Suppressor macrophage (primary cell): ENCODE measurements at places on chromosomes 3 and 15.

DNA sequence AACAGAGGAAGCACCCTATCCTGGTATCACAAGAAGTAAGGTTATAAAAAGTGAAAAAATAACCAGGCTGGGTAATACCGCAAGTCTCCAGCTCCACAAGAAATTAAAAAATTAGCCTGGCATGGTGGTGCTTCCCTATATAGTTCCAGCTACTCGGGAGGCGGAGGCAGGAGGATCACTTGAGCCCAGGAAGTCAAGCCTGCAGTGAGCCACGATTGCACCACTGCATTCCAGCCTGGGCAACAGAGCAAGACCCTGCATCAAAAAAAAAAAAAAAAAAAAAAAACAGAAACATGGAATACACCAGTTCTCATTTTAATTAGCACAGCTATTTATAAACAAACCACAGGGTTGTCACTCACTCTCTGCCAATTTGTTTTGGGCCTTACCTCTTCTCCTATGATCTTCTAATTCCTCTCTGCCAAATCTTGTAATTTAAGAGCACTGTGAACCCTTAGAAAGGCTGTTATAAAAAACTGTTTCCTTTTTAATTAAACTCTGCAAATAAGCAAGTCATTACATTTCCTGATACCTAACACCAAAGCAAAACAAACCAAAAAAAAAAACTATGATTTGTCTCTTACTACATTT is 22.6 kb downstream of the DCUN1D1 start:
- no peak for DNase-seq

- no peak for DNase-seq
These were observed 54.4 kb downstream of the SH3BP5 start for GRCh38 chr3:15277861-15278500.

GRCh38 chr3:108017587-108017986 is 73.2 kb downstream of the CD47 start:
- no peak for DNase-seq

DNA sequence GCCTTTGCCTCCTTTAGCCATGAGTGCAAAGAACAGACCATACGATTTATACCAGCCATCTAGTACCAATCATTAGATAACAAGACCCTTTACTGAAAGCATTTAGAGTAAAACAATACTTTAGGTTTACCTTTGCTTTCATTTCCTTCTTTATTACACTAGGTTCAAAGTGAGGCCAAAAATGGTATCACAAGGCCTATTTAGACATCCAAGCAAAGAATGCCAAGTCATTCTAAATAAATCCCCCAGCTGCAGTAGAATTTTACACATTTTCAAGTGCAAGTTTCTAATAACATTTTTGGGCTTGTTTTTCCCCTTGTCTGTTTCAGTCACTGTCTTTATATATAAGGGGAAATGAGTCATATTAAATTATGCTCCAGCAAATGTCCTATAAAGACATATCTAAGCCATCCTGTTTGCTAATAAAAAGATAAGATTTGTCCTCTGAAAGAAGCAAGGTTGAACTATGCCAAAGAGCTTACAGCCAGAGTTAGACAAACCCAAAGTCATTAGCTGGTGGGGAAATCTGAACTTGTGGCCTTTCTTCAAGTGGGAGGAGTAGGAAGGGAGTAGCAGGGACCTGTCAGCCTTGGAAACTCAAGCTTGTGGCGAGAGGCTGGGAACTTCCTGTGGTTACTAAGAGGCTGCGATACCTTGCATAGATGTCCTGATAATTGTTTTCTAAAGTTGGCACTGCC is 232.7 kb downstream of the MECOM start:
- DNase-seq, result no peak

DNA sequence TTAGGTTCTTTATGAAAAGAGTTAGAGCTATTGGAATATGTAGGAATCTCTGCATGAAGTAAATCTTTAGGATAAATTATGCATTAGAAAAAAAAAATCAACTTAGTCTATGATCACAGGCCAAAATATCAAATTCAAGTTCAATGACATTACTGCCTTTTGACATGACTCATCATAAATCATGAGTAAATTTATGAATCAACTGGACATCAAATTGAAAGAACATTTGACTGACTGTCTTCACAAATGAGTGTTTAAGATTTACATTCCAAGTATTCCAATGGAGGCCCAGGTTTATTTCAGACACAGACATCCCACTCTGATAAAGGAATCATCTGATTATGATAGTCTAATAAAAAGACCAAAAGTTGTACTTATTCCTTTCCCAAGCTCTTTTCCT is 192.8 kb upstream of the TTC14 start:
- DNase-seq, result no peak

GRCh38 chr3:22159004-22159695 is 408.1 kb upstream of the ZNF385D start:
- DNase-seq, result peak; percentile 9

- DNase-seq, result no peak
These were observed at the start of gene SNTN for GRCh38 chr3:63652066-63652725. TSS of gene SNTN (plus strand) at chr3:63652675. CDS start at chr3:63652688, 13 bp downstream.
